ENCODE measurements at places on chromosomes 16 and 17.

DNA sequence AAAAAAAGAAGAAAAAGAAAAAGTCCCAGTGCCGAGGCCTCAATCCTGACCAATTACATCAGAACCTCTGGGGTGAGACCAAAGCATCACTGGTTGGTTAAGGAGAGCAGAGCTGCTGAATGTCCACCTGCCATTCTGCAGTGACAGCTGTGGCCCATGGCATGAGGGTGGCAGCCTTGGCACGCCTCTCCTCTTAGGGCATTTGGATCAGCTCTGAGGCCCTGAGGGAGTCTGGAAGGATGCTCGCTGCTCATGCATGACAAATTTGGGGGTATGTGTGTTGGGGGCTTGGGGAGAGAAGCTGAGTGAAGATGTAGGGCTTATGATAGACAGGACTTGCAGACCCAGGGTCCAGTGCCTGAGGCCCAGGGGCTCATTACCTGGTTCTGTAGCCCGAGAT, 26.3 kb downstream of the MYLK3 start:
- no peak for DNase-seq

GRCh38 chr17:49676276-49676868, 1.5 kb downstream of the SPOP start:
- DNase-seq: no peak

GRCh38 chr17:34827008-34827407, 134.3 kb downstream of the CCT6B start:
- DNase-seq: no peak

DNA sequence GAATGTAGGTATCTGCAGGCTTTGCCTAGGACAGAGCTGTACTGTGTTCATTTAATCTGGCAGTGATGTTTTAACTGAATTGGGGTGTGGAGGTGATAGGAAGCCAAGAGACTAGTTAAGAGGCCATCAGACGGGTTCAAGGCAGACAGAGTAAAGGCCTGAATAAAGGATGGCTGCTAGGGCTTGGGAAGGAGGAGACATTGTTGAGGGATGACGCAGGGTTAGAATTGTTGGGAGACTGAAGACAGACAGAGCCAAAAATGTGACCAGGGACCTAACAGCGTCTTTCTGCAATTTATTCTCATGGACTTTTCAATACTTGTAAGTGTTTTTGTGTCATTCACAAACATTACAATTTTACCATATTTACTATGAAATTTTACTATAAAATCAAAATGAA, 48.6 kb upstream of the MYH10 start:
- DNase-seq: no peak

DNA sequence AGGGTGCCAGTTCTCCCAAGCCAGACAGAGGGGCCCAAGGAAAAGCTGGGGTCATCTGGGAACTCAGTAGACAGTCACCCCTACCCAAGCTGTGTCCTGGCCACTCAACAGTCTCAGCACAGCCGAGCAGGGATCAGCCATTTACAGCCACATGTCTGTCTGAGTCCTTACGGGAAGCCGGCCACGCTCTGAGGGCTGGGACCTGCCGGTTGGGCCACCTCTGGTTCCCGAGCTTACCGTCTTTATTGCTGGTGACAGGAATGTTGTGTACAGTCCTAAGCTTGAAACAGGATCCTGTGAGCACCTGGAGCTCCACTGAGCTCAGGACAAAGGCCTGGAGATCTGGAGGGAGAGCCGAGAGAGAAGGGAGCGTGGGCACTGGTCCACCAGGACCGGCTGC, 59.8 kb downstream of the TIMM22 start:
- no peak for DNase-seq

GRCh38 chr17:50953831-50954601, 87.9 kb upstream of the TOB1 start:
- DNase-seq: no peak

DNA sequence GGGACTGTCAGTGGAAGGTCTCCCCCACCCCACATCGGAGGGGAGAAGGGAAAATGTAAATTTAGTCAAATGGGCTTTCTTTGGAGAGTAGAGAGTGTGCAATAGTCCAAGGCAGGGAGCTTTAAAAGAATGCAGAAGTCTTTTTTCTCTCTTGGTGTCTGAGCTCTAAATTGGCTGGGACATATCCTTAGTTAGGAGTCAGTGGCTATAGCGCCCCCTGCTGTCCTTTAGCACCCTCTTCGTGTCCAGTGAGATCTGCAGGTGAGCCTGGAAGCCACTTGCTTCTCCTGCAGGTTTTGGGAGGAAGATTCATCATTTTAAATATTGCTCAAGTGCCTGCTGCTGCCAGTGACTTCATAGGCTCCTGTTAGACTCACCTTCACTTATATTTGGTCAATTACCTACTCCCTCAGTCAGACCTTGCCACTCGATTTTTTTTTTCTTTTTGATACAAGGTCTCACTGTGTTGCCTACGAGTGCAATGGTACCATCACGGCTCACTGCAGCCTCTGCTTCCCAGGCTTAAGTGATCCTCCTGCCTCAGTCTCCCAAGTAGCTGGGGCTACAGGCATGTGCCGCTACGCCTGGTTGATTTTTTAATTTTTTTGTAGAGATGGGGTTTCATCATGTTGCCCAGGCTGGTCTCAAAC, 174.8 kb downstream of the PRKCB start:
- DNase-seq: peak; percentile 62

DNA sequence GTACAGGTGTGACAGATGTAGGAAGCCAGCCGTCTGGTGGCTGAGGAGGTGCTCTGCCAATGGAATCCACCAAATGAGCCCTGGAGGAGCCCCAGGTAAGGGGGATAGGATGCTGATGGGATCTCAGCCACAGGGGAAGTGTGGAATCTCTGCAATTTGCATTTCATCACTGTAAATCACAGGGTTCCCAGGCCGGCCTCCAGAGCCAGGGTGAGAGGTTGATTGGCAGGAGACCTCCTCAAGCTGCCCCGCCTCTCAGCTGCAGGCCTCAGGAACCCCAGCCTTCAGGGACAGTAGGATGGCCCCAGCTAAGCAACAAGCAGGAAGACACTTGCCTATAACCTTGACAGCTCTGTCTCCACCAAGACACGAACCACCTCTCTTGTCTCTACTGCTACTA, 39.4 kb downstream of the RTN4RL1 start:
- DNase-seq: no peak

GRCh38 chr17:74527081-74527480, 4.2 kb downstream of the CD300LB start:
- DNase-seq: no peak

GRCh38 chr16:68991075-68991474, 114.4 kb upstream of the HAS3 start:
- no peak for DNase-seq

GRCh38 chr16:55494994-55495421, 13.9 kb upstream of the LPCAT2 start:
- no peak for DNase-seq

DNA sequence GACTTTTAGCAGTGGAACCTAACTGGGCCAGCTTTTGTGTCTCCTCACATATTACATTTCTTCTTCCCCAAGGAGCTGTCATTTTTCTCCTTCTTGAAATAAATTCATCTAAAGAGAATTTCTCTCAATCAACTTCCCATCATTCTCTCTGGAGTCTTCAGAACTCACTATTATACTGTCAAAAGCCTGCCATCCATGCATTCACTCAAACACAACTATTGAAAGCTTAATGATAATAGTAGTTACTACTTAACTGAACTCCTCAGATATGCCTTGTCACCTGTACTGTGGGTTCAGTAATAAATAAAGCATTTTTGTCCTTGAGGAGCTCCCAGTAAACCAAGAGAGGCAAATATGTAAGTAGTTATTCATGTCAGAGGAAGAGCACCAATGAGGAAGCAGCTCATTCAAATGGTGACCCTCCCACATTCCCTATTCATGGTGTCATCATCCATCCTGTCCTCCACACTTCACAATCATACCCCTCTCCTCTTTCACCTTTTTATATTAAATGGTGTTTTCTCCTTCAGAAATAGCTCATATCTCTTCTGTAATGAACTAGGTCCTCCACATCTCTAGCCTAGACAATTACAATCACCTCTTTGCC, 162.6 kb downstream of the CA10 start:
- DNase-seq: no peak

DNA sequence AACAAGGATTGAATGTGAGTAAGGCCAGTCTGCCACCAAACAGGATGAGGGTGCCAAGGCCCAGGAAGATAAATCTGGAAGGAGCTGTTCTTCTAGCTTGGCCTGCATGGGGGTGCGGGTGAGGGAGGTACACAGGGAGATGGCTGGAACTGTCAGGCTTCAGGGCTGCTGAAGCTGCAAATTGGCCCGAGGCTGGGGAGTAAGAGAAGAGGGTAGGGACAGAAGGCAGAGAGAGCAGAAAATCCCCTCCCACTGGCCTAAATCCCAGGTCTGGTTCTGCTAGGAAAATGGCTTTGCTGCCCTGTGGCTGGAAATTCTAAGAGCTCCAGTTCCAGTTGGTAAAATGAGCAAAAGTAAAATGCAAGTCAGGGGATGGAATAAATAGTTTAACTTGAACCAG, 87.9 kb downstream of the CCDC182 start:
- DNase-seq: no peak

DNA sequence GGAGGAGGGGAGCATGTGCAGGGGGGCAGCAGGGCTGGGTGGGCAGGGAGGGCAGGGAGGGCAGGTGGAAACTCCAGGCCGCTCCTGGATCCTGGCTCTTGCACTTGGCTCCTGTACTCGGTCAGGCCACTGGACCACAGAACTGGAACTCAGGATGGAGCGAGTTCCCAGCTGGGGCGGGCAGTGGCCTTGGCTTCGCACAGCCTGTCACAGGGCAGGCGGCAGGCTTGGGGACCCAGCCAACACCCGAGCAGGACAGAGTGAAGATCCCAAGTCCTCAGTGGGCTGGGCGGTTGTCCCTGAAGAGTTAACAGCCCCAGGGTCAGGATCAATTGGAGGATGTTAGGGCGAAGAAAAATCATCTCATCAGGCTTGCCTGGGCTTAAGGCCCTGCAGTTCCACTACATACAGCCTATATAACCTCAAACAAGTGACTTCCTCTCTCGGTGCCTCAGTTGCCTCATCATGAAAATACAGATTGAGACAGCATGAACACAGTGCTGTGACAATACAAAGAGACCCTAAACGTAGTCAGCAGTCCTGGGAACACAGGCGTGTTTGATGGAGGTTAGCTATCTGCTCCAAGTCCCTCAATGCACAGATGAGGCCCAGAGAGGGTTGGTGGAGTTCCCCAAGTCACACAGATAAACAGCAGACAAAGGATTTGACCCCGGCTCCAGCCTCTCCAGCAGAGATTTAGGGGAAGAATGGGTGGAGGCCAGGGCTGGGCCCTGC, 21.9 kb downstream of the ZNF423 start:
- no peak for DNase-seq

DNA sequence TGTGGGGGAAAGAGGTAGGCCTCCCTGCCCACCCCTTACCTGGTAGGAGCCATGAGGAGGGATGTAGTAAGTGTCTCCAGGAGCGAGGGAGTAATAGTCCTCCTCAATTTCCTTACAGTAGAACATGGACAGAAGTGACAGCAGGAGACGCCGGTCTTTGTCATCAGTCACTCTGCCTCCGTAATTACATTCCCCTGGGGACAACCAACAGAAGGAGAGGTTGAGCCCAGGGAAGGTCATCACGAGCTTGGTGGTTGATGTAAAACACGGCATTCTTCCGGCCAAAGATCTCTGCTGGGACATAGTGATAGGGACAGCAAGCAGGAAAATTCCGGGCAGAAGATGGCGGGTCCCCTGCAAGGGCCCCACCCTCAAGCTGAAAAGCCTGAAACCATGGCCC, 47.9 kb downstream of the LYRM1 start:
- no peak for DNase-seq

DNA sequence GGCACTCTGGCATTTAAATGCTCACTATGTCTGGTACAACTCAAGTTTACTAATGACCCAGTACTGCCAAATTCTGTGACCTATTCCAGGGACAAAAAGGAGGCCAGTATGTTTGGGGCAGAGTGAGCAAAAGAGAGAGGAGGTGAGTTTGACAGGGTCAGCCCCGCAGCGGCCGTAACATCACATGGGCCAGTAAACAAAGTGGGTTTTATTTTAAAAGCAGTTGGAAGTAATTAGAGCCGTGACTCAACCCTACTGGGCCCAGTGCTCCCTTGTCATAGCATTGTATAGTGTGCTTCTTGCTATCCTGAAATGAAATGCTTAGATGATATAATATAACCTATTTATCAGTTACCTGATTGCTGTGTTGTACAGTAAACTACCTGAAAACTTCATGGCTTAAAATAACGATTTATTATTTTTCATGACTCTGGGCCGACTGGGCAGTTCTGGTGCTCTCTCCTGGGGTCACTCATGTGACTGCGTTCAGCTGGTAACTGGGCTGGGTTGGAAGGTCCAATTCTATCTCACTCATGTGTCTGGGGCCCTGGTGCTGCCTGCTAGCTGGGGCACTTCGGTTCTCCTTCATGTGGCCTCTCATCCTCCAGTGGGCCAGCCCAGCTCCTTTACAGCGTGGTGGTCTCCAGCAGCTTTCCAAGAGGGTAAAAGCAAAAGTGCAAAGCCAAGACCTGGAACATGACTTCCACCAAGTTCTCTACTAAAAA, 27.4 kb downstream of the IQCK start:
- no peak for DNase-seq

- no peak for DNase-seq
Observed at GRCh38 chr16:66154801-66155200, 211.7 kb upstream of the CDH5 start.

- DNase-seq: no peak
Observed at GRCh38 chr16:30049871-30050270, 15.7 kb upstream of the ALDOA start.

- no peak for DNase-seq
Observed at GRCh38 chr17:41520821-41521521, 2.3 kb upstream of the KRT15 start.

GRCh38 chr17:55433629-55434422, 12.2 kb upstream of the MMD start:
- no peak for DNase-seq

GRCh38 chr16:873889-874288, 73.4 kb upstream of the GNG13 start:
- DNase-seq: no peak

DNA sequence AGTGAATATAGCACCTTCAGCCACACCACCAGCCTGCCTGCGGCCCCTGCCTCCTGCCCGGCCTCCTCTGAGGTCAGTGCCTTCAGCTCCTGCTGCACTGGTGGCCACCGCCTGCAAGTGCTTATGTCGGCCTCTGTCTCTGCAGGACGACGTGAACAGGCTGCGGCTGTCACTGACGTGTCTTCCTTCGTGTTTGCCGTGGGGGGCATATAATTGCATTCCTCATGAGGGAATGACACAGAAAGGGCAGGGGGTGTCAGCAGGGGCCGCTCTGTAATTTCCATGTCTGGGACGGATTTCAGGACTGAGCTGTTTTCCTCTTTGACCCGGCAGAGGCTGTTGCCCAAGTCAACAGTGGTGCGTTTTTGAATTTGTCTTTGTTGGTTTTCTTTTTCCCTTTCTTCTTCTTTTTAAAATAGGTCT, 28.5 kb downstream of the CMIP start:
- DNase-seq: no peak

- DNase-seq: no peak
Observed at GRCh38 chr17:21174186-21174585, 39.8 kb downstream of the TMEM11 start.

- no peak for DNase-seq
Observed at GRCh38 chr16:23848958-23849357, 13.2 kb downstream of the PRKCB start.

Measured in activated T-helper 9 cell treated with anti-CD3 and anti-CD28 coated beads, Interleukin-2, amount 50 U/mL, for 16 hours (primary cell).